ENCODE measurements at places on chromosomes 1 and 21.

GRCh38 chr1:147924813-147925212 is 3.4 kb upstream of the GPR89B start:
- DNase-seq = no peak

DNA sequence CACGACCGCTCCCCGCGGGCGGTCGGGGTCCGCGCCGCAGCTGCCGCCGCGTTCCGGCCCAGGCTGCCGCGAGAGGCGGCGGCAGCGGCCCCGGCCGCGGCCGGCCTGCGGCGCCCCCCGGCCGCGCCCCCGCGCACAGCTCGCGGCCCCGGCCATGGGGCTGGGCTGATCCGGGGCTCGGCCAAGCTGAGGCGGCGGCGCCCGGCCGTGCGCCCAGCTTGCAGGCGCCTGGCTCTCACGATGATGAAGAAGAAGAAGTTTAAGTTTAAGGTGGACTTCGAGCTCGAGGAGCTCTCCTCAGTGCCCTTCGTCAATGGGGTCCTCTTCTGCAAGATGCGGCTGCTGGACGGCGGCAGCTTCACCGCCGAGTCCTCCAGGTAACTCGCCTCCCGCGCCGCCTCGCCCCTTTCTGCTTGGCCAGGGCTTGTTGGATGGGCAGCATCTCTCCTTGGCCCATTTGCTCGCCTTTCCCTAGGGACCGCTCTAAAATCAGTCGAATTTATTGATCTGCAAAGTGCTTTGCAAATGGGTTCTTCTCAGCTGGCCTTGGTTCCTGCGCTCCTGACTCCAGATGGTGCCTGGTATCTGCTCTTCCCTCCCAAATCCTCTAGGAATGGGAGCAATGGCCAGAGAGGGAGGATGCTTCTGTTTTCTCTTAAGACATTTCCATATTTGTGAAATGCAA is 431 bp downstream of the EEIG2 start:
- no peak for DNase-seq

- no peak for DNase-seq
These were observed 235.3 kb downstream of the MRPL39 start for GRCh38 chr21:25371841-25372425.

DNA sequence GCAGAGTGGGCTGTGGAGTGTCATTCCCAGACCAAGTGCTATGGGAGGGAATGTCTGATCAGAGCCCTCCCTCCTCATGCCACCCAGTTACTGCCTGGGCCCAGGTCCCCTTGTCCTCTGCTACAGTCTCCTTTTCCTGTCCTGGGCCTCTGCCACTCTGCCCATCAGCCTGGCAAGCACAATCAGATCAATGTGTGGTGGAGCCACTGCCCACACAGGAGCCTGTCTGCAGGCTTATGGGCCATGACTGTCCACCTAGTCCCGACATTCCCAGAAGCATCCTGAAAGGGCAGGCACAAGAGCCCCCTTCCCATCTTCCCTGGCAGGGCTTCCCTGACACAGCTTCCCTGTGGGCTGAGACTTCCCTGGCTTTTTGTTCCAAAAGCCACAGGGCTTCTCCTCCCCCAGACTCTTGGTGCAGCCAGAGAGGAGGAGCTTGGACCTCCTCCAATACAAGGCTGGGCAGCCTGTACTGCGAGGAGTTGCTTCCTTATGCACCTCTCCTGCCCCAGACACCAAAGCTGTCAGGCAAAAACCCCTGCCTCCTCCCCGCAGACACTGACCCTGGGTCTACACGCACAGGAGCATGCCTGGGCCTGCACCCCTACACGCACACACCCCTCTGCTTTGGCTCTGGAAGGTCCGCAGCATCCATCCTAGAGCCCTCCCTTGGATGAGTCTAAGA is 29.2 kb upstream of the CNTN2 start:
- no peak for DNase-seq

- no peak for DNase-seq
These were observed 6.8 kb downstream of the RGS8 start for GRCh38 chr1:182677397-182678098.

GRCh38 chr1:41045740-41046139 is 24.2 kb upstream of the SLFNL1 start:
- peak; percentile 59 for DNase-seq
